ENCODE measurements at places on chromosomes 4 and X.
A peak's percentile ranks its signal among the peaks of the same experiment; 100 is the strongest.

DNA sequence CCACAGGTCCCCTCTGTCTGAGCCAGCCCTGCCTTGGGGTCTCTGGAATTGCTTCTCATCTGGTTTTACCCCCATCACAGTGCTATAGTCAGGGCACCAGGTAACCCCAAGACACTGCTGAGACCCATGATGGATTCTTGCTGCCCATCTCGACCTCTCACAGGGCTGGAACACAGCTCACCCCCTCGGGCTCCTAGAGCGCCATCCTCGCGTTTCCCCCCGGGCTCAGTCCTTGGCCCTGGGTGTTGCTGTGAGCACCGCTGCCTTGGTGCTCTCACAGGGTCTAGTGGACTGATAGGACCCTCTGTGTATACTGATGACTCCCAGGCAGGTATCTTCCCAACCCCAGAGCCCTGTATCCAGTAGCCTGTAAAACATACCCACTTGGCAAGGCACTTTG, 8.8 kb downstream of the MAEA start:
- DNase-seq = no peak

GRCh38 chr4:89294573-89295269, 12.9 kb downstream of the GPRIN3 start:
- no peak for DNase-seq

DNA sequence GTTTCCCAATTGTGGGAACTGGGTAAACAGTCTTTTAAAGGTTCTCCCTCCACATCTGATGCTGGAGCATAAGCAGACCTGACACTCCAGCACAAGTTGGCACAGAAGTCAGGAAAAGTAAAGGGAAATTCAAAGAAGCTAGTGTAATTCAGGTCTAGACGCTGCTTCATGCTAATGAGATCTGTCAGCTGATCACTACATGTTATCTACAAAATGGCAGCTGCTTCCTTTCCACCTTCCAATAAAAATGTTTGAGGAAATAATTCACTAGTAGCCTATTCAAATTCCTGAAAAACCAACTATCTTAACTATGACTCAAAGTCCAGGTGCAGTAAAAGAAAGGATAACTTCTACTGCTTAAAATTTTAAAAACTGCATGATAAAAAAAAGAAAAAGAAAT, 29.3 kb downstream of the DCAF8L2 start:
- DNase-seq = no peak

- no peak for DNase-seq
These were observed 116.5 kb downstream of the MAML3 start for GRCh38 chr4:140037353-140038030.

- no peak for DNase-seq
These were observed 32.5 kb downstream of the LANCL3 start for GRCh38 chrX:37603938-37604409.

GRCh38 chr4:184693056-184693455, 40.8 kb downstream of the CENPU start:
- DNase-seq = no peak

- no peak for DNase-seq
These were observed 38.6 kb downstream of the COX7B2 start for GRCh38 chr4:46870411-46870810.

DNA sequence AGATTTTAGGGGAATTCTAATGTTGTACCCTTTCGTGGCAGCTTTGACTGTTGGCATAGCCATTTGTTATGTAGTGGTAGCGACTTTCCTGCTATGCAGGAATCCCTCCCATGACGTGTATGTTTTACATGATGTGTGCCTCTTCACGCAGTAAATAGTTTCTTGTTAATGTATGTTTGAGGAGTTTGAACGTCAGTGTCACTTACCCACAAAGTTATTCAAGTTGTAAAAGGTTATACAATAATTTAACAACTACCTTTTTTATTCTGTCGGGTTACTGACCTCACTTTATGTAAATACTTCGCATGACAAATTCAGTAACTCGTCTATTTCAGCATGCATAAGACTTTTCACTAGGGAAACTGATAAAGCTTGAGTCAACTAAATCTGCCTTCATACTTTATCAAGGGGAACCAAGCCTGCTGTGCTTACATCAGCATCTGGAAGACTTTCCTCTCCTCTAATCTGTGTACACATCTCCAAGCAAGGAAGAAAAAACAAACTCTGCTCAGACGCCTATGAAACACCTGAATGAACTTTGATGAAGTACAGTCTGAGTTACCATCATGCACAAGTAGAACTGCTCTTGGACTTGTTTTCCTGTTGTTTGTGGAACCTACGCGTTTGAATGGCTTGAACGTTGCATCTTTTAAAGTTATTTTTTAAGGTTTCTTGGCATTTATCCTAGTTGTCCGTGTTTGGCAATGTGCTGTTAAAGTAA, 61.2 kb downstream of the SLC9A6 start:
- no peak for DNase-seq

DNA sequence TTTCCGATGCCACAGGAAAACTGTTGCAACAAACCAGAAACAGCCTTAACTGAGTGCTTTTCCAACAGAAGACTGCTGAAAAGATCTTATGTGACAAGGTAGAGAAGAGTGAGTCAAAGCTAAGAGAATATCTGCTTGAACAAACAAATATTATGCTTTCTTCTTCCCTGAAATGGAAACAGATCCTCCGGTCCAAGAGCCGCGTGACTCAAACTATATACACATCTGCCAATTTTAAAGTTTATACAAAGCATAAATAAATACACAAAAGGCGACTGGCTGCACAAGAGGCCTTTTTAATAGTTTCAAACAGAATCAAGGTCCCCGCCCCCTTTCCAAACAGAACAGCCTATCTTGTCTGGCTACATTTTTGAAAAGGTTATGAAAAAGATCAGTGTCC, 329.7 kb upstream of the F9 start:
- DNase-seq = no peak

DNA sequence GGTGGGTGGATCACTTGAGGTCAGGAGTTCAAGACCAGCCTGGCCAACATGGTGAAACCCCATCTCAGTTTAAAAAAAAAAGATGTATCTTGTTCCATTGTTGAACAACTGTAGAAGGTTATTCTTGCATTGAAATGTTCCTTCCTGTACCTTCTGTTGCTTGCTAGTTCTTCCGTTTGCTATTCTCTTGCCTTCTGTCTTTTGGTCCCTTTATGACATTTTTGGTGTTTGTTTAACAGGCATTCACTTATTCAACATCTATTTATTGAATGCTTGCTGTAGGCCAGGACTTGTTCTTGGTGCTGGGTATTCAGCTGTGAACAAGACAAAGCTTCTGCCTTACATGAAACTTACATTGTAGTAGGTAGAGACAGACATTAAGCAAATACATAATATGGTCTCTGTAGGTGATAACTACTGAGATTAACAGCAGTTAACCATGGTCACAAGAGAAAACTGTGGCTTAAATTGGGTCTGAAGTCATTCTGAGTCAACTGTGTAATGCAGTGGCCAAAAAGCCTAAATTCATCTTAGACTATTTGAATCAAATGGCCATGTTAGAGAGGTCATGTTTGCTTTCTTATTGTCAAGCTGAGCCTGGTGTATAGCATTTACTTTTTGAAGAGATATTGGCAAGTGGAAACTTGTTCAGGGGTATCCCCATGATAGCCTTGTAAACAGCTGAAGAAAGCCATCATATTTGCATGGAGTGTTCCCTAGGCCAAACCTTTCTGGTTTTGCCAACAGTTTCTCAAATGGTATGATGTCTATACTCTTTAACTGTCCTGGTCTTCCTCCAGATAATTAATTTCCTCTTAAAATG, 35.6 kb downstream of the GAB1 start:
- no peak for DNase-seq

DNA sequence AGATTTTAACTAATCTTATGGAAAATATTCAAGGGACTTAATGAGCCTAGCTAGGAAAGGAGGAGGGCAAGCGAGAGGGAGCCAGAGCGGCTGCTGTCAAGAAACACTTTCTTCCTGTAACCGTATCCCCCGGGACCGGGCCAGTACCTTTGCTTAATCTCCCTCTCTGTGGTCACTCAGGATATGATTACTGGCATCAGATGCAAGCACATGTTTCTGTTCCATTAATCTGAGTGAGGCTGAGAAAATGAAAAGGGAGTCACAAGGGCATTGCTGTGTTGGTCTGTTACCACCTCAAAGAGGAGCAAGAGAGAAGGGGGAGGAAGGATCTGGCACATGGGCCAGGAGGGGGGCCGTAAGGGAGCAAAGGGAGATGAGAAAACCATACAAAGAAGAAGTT, 356.7 kb upstream of the GATB start:
- DNase-seq = no peak

GRCh38 chr4:151653548-151653918, 107.3 kb downstream of the GATB start:
- no peak for DNase-seq

DNA sequence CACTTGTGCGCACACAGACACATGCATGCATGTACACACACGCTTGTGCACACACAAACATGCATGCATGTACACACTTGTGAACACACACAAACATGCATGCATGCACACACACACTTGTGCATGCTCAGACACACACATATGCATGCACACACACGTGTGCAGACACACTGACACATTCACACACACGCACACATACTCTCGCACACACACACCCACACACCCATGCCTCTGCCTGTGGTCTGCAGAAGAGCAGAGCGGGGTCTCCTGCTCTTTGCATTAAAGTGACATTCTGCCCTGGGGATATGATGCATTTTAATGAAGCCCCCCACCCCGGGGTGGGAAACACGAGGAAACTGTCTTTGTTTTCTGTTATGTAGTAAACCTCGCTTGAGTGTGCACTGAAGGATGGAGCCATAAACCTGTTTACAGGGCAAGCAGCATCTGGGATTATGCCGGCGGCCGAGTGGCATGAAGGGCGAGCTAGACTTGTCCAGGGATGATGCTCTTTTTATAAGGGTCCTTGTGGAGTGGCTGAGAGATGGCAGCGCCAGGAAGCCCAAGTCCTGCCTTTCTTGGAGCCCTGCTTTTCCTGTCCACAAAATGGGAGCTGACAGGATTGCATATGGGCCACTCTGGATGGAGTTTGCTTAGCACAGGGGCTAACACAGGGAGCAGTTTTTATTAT, 17.8 kb downstream of the PSAPL1 start:
- peak; percentile 8 for DNase-seq
